ENCODE measurements at places on chromosomes 11 and 22.

DNA sequence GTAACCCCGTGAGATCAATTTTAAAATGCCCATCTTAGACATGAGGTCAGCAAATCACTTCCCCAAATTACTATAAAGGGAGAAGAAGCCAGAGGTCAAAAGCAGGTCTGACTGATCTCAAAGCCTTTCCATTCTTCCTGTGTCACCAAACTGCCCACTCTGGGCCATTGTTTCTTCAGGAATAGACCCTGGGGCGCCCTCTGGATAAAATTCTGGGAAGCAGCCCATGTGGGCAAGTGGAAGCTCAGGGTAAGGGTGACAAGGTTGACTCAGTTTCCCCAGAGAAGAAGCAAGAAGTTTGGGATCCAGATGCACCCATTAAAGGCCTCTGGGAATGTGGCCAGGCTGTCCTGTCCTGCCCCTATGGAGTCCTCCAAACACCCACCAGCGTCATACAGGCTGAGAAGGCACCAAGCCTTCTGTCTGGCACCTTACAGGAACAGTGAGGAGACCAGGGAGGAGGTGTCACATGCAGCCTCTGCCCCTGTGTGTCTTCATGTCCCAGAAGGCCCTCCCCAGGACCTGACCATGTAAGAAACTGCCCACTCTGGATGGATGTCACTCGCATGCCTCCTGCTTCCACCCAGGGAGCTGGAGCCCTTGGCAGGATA lies 50.1 kb downstream of the CHST1 start:
- no peak for DNase-seq

DNA sequence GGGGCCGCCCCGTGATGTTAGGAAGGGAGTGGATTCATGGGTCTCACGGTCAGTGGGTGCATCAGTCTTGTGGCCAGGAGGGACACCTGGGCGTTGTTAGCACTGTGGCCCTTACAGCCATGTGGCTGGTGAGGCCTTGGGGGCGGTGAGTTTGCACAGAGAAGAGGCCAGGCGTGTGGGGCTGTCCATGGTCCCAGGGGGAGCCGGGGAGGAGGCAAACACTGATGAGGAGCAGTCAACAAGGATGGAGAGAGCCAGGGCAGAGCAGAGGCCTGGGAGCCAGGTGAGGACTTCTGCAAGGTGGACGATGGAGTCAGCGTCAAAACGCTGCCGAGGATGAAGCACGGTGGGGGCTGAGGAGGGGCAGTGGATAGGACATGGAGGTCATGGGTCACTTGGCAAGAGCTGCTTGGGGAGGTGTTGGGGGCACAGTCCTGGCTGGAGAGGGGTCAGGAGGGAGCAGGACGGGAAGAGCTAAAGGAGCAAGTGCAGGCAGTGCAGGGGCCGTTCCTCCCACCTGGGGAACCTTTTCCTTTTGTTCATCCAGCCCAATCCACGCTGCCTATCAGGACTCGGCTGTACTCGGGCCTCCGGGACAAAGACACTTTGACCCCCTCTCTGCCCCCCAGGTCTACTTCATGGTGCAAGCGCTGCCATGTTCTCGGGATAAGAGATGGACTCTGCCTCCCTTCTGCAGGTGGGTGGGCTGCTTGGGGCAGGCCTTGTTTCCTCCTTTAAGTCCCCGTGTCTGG lies 801.1 kb downstream of the TBC1D22A start:
- no peak for DNase-seq

DNA sequence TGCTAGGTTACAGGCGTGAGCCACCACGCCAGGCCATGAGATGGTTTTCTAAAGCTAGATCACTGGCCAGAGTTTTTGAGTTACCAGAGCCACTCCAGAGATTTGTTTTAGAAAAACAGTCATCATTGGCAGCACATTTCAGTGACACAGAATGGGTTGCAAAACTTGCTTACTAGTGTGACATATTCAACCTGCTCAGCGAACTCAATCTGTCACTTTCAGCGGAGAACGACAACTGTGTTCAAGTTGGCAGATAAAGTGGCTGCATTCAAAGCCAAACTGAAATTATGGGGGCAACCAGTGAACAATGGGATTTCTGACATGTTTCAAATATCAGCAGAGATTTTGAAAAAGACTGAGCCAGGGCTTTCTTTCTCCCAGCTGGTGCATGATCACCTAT lies 456.3 kb upstream of the ISX start:
- DNase-seq, result no peak

DNA sequence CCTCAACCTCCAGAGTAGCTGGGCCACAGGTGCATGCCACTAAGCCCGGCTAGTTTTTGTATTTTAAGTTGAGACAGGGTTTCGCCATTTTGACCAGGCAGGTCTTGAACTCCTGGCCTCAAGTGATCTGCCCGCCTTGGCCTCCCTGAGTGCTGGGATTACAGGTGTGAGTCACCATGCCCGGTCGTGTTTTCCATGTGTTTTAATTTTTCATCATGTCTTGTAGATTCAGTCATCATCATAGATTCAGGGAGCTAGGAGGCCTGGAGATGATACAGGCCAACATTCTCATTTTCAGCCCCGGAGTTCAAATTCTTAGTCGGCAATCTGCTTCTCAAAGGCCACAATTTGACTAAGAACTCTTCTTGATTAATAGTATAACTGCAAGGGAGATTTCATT lies 73.5 kb upstream of the GRAMD1B start:
- DNase-seq, result no peak

DNA sequence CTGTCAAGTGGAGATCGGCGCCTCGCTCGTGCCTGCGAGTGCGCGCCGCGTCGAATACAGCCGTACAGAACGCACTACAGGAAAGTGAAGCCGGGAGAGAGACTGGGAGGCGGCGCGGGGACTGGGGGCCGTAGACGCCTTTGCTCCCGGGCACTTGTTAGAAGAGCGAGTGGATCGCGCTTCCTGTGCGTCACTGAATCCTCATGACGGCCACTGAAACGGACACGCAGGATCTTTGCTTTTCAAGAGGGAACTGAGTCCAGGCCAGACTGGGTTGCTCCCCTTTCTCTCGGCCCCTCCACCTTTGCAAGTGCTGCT lies 314 bp downstream of the RIC8A start:
- no peak for DNase-seq

DNA sequence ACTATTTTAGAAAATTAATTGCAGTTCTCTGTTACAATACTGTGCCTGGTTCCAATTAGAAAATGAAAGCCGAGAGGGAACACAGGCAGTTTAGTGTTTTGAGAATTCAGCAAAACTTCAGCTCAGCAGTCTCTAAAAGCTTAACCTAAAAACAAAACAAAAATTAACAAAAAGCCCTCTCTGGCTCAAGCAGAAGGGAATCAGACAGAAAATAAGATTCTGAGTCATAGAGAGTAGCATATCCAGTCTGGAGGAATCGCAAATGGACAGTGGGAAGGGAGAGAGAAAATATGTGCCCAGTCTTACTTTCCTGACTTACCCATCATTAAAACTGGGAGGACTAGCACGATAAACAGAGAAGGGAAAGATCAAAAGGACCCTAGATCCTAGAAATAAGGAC lies 38.1 kb upstream of the CHRM4 start:
- DNase-seq, result no peak

DNA sequence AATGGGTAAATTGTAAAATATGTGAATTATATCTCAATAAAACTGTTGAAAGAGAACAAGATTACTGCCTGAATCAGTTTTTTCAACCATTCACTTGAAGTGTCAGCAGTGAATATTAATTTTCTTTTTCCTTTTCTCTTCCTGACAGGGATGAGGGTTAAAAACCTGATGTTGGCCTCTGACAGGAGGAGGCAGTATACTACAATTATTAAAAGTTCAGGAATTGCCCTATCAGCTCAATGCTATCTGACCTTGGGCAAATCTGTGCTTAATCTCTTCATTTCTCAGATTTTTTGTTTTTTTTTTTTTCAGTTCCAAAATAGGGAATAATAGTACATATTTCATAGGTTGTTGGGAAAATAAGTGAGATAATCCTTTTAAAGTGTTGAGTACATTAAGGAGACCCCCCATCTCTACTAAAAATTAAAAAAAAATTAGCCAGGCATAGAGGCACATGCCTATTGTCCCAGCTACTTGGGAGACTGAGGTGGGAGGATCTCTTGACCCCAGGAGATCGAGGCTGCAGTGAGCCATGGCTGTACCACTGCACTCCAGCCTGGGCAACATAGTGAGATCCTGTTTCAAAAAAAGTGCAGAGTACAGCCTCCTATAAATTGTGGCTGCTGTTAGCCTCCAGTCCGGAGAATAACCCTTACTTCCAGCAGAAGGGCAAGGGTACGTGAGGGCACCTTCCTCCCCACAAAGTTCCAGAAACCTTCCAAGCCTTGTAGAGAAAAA lies 48.8 kb downstream of the TRIM44 start:
- DNase-seq, result no peak

- DNase-seq, result peak; percentile 49
These were observed 19.9 kb upstream of the MUC5B start for GRCh38 chr11:1202776-1203504.

DNA sequence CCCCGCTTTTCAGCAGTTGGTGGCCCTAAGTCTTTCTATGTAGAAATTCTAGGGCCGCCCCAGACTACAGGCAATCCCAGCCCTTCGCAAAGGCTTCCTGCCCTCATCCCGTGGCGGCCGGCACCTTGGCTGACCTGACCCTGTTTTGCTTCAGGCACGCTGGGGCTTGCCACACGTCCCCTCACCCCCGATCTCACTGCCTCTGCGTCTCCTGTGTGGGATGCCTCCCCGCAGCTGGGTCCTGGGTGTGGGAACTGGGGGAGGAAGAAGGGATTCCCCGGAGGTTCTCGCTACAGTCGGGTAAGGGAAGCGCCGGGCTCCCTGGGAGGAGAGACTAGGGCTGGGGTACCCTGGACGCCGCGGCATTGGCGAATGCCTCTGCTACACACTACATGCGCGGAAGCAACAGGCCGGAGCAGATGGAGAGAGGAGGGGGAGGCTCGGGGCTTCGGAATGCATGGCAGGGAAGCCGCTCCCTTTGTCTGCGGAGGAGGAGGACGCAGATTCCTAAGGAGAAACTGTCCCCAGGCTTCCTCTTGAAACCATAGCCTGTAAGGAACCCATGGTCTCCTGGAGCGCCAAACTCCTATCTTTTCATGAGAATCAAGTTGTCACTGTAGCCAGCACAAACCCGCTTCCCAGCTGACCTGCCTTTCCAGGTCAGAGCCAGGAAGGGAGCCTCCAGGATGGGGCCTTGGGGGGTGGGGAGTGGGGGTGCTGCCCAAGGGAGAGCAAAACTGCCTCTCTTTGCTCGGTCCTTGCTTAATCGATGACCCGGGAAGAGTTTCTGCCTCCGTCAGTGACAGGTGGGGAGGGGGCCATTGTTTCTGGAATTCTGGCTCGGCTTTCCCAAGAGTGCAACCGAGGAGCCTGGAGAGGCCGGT lies 1.4 kb downstream of the DTX4 start:
- no peak for DNase-seq

DNA sequence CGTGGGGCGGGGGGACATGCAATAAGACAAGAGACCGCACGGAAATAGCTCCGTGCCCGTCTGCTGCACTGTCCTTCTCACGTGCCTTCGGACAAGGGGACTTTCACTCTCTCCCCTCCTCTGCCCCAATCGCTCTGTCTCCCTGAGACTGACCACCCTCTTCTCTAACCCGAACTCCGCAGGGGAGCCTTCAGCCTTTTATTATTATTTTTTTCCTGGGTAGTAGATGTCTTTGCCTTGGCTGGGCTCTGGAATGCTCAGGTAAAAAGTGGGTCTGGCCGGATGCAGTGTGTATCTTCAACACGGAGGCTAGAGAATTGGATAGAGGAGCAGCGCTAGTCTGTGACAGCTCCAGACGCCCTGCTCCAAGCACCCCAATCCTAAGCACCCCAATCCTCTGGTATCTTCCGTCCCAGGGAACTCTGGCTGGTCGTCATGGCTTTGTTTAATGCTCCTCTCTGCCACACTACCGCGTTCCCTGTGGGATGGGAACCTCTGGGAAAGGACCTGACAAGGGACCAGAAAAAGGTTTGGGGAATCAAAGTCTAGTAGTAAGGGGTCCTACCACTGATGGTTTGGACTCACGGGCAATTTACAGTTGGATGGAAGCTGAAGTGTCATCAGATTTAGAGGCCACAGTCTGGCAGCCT lies 25.1 kb upstream of the ROBO3 start:
- DNase-seq, result no peak

Data from NCI-H1092 (cell line).